Glutamatergic neuron (in vitro differentiated cells): ENCODE measurements at places on chromosomes 5 and 9. TPM values are rescaled to one million over a fixed set of nuclear protein-coding genes. Genes with fewer than 3 reads are reported as not detected.
A peak's percentile ranks its signal among the peaks of the same experiment; 100 is the strongest.

- no peak overlapping the region for H3K4me3 ChIP-seq
- no peak overlapping the region for H3K27ac ChIP-seq
- no peaks in the 10 kb centered on the region for H3K27me3 ChIP-seq
- H3K36me3 ChIP-seq: peaks cover 8% of the 10 kb centered on the region
Observed at GRCh38 chr5:151825445-151825844, 53.7 kb downstream of the G3BP1 start.

GRCh38 chr9:133853331-133853730 lies 115.2 kb upstream of the SARDH start:
- H3K4me3 ChIP-seq: peak overlapping the region; percentile 25
- peaks cover 11% of the 10 kb centered on the region for H3K36me3 ChIP-seq
- peaks cover 71% of the 10 kb centered on the region for H3K4me1 ChIP-seq
- peak overlapping the region; percentile 52 for H3K27ac ChIP-seq
- DNase-seq: no peak

- peaks cover 3% of the 10 kb centered on the region for H3K27me3 ChIP-seq
- H3K36me3 ChIP-seq: no peaks in the 10 kb centered on the region
- peak overlapping the region; percentile 95 for H3K4me3 ChIP-seq
- peaks cover 20% of the 10 kb centered on the region for H3K4me1 ChIP-seq
- H3K27ac ChIP-seq: peak overlapping the region; percentile 99
Observed at GRCh38 chr5:66144834-66145390, 812 bp downstream of the SREK1 start.

- peaks cover 4% of the 10 kb centered on the region for H3K36me3 ChIP-seq
- H3K4me1 ChIP-seq: no peaks in the 10 kb centered on the region
- H3K27me3 ChIP-seq: peaks cover 3% of the 10 kb centered on the region
- no peak overlapping the region for H3K27ac ChIP-seq
Observed at GRCh38 chr5:16673241-16674201, 56.7 kb upstream of the RETREG1 start.

- H3K27me3 ChIP-seq: peaks cover 6% of the 10 kb centered on the region
- H3K4me3 ChIP-seq: peak overlapping the region; percentile 83
- H3K4me1 ChIP-seq: peaks cover 32% of the 10 kb centered on the region
Observed at GRCh38 chr5:78907255-78907891, 77.7 kb downstream of the ARSB start.

The FGF18 gene
- total RNA-seq: 26.3 TPM

The GABRA6 gene
- not detected for total RNA-seq

GRCh38 chr5:54455413-54456157 lies at the start of gene HSPB3:
HSPB3 (plus strand) TSS chr5:54455699; CDS start chr5:54455790, 91 bp downstream.
- peaks cover 6% of the 10 kb centered on the region for H3K4me1 ChIP-seq
- no peak within 1 kb of the TSS for H3K4me3 ChIP-seq
- H3K36me3 ChIP-seq: no peaks in the 10 kb centered on the region
- no peak for DNase-seq

DNA sequence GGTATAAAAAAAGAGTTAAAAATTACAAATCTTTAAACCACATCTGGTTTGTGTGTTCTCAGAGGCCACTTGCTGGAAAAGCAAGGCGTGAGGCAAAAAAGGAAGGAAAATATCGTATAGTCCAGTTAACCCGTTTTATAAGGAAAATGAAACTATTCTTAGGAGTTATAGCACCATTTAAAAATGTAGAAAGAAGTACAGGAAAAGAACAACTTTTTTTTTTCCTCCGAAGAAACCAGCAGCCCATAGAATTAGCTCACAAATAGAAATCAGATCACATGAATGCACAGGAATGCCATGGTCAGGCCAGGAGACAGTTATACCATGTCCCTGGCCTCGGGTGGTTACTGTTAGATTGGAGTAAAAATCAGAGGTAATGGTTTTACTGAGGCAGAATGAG lies 241.6 kb downstream of the FBXL7 start:
- peaks cover 25% of the 10 kb centered on the region for H3K4me1 ChIP-seq
- no peak overlapping the region for H3K27ac ChIP-seq
- H3K36me3 ChIP-seq: peaks cover 15% of the 10 kb centered on the region
- no peaks in the 10 kb centered on the region for H3K27me3 ChIP-seq
- DNase-seq: no peak

The NTRK2 gene
- total RNA-seq: 2.1 TPM

GRCh38 chr9:116506685-116507084 lies 180.4 kb upstream of the TRIM32 start:
- H3K27ac ChIP-seq: no peak overlapping the region
- DNase-seq: no peak
- peaks cover under 1% of the 10 kb centered on the region for H3K36me3 ChIP-seq

DNA sequence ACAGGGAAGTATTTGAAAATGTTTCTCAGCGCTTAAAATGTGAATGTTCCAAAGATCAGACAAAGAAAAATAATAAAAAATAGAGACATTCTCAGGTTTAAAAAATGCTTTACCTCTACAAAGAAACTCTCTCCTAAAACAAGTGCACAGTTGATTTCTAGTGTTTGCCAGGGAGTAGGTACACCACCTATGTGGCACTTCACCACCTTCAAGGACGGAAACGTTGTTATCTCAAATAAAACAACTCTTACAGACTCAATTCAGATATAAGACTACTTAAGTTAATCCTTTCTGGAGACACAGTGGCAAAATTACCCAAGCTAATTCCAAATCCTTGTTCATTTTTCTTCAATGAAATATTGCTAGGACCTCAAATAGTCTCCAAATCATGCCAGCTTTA lies 286.4 kb upstream of the ISL1 start:
- peaks cover 12% of the 10 kb centered on the region for H3K4me1 ChIP-seq
- peaks cover 2% of the 10 kb centered on the region for H3K27me3 ChIP-seq
- H3K36me3 ChIP-seq: no peaks in the 10 kb centered on the region
- H3K4me3 ChIP-seq: no peak overlapping the region
- no peak overlapping the region for H3K27ac ChIP-seq

The RGS3 gene
- 18.9 TPM for total RNA-seq

DNA sequence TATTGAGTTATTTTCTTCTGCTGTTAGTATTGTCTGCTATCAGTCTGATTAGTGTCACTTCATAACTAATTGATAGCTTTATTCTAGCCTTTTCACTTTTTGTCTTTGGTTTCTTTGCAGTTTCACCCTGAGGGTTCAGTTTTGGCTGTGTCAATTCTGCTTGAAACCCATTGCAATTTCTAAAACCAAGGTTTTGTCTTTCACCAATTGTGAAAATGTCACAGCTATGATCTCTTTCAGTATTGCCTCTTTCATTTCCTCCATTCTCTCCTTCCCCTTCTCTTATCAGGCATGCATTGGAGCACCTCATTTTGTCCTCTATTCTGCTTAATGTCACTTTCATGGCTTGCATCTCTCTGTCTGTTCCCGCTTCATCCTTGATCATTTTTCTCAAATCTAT lies 248.1 kb downstream of the YTHDC2 start:
- no peaks in the 10 kb centered on the region for H3K27me3 ChIP-seq
- H3K4me1 ChIP-seq: no peaks in the 10 kb centered on the region
- H3K27ac ChIP-seq: no peak overlapping the region
- H3K4me3 ChIP-seq: no peak overlapping the region
- no peak for DNase-seq

The PCDHGB6 gene
- total RNA-seq: 59.8 TPM

- peaks cover 5% of the 10 kb centered on the region for H3K27me3 ChIP-seq
- no peak overlapping the region for H3K27ac ChIP-seq
- DNase-seq: no peak
- H3K36me3 ChIP-seq: no peaks in the 10 kb centered on the region
- peaks cover 3% of the 10 kb centered on the region for H3K4me1 ChIP-seq
Observed at GRCh38 chr9:94622087-94622800, 17.1 kb downstream of the FBP1 start.

The DDX4 gene
- total RNA-seq: 0.27 TPM

The SELENOP gene
- total RNA-seq: 0.61 TPM

DNA sequence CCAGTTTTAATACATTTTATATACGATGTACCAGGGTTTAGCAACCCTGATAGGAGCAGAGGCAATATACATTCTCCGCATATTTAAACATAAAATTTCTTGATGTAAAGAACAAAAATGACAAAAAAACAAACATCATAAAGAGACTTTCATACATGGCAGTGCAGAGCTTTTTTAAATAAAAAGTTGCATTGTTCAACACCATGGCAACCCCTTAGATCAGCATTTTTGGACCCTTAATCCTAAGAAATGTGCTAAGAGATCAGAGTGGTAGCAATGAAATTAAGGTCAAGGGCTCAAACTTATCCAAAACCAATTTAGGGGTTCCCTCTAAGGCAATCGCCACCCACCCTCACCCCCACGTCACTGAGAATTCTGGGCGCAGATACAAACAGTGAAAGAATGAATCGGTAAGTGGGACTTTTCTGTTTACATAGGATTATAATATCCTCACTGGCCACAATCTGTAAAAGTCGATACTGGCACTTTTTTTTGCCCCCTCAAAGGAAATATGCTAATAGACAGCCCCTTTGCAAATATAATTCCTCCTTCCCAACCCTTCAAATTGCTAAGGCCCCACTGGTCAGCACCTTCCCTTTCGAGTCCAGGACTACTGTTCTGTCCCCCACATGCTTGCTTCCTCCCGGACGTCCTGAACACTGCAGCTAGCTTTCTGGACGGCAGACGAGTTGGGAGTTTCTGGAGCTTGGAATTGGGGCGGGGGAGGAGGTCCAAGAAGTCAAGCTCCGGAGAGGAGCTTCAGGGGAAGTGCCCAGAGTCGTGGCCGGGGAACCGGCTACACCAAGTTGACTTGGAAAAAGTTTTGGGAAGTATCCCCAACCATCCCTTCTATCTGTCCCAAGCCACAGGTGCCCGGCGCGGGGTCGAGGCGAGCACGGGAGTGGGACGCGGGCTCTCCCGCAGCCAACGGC lies 2.2 kb downstream of the GAS1 start:
- peaks cover 30% of the 10 kb centered on the region for H3K4me1 ChIP-seq
- H3K27me3 ChIP-seq: peaks cover 7% of the 10 kb centered on the region
- peak overlapping the region; percentile 91 for H3K4me3 ChIP-seq
- H3K27ac ChIP-seq: peak overlapping the region; percentile 79
- no peaks in the 10 kb centered on the region for H3K36me3 ChIP-seq

DNA sequence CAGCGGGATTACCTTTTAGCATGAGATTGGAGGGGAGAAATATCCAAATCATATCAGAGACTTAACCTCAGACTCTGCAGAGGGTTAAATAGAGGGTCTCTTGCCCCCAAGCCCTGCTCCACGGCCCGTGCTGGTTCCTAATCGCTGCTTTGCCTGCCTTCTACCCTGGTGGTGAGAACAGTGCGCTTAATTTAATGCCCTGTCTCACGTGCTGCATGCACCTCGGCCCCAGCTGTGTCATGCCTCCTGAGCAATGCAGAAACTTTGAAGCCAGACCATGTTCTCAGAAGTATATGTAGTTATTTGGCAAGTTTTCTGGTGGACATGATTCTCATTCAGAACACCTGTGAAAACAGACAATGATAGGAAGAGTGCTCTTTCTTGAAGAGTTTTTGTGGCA lies 1.4 kb downstream of the OTULIN start:
- no peak overlapping the region for H3K27ac ChIP-seq
- peak overlapping the region; percentile 95 for H3K4me3 ChIP-seq
- no peaks in the 10 kb centered on the region for H3K36me3 ChIP-seq
- H3K27me3 ChIP-seq: peaks cover 5% of the 10 kb centered on the region

The KCNN2 gene
- total RNA-seq: 2.3 TPM

- no peak for DNase-seq
- peaks cover 5% of the 10 kb centered on the region for H3K27me3 ChIP-seq
- H3K27ac ChIP-seq: no peak overlapping the region
- peaks cover 6% of the 10 kb centered on the region for H3K4me1 ChIP-seq
- H3K4me3 ChIP-seq: no peak overlapping the region
Observed at GRCh38 chr9:121204121-121204520, 2.5 kb upstream of the RAB14 start.

GRCh38 chr9:136010176-136010575 lies 49.0 kb upstream of the UBAC1 start:
- H3K36me3 ChIP-seq: no peaks in the 10 kb centered on the region
- peak; percentile 18 for DNase-seq
- peaks cover 20% of the 10 kb centered on the region for H3K4me1 ChIP-seq

- H3K4me1 ChIP-seq: peaks cover 11% of the 10 kb centered on the region
- no peak overlapping the region for H3K27ac ChIP-seq
- no peaks in the 10 kb centered on the region for H3K27me3 ChIP-seq
- no peak for DNase-seq
- no peaks in the 10 kb centered on the region for H3K36me3 ChIP-seq
- H3K4me3 ChIP-seq: no peak overlapping the region
Observed at GRCh38 chr5:4540375-4541173, 599.6 kb upstream of the ADAMTS16 start.

GRCh38 chr5:99945478-99946442 lies 589.4 kb upstream of the FAM174A start:
- H3K36me3 ChIP-seq: no peaks in the 10 kb centered on the region
- no peak for DNase-seq
- no peaks in the 10 kb centered on the region for H3K27me3 ChIP-seq
- no peak overlapping the region for H3K27ac ChIP-seq
- no peaks in the 10 kb centered on the region for H3K4me1 ChIP-seq

The TEX48 gene
- total RNA-seq: not detected

- H3K36me3 ChIP-seq: no peaks in the 10 kb centered on the region
- DNase-seq: no peak
- H3K27me3 ChIP-seq: peaks cover 1% of the 10 kb centered on the region
Observed at GRCh38 chr5:127757576-127757975, 54.4 kb downstream of the CCDC192 start.

The RANBP17 gene
- total RNA-seq: 25.7 TPM

DNA sequence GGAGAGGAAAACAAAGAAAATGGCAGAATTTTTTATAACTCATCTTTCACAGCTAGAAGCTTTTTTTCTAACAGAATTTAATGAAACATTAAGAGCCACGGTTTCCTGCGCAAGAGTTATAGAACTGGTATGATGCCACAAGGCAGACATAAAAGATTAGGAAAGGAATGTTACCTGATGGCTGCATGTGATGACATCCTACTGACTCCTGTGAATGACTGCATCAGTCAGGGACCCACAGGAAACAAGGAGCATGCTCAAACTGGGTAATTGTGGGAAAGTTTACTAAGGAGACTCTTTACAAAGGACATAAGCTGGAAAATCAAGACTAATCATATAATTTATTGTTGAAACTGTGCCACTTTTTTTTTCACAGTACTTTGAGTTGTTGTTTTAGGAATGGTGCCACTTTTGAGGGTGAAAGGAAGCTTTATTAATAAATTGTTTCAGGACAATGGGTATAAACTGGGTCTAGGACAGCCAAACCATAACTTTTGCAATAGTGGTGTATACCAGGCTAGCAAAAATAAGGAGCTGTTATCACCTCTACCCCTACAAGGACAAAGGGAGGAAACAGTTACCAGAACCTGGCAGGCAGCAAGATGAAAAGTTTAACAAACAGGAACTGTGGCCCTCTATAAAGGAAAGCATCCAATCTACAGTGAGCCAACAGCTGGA lies 5.1 kb upstream of the TSLP start:
- H3K36me3 ChIP-seq: no peaks in the 10 kb centered on the region
- peaks cover 3% of the 10 kb centered on the region for H3K27me3 ChIP-seq
- H3K27ac ChIP-seq: no peak overlapping the region
- no peak overlapping the region for H3K4me3 ChIP-seq

GRCh38 chr5:136056771-136057335 lies 28.1 kb downstream of the TGFBI start:
- H3K36me3 ChIP-seq: no peaks in the 10 kb centered on the region
- no peak for DNase-seq
- no peak overlapping the region for H3K27ac ChIP-seq
- H3K27me3 ChIP-seq: peaks cover 2% of the 10 kb centered on the region
- peaks cover 10% of the 10 kb centered on the region for H3K4me1 ChIP-seq

GRCh38 chr5:113128641-113129330 lies 152.2 kb downstream of the DCP2 start:
- H3K36me3 ChIP-seq: peaks cover 27% of the 10 kb centered on the region
- H3K27me3 ChIP-seq: peaks cover 15% of the 10 kb centered on the region
- no peak for DNase-seq
- H3K4me1 ChIP-seq: peaks cover 40% of the 10 kb centered on the region
- peak overlapping the region; percentile 97 for H3K27ac ChIP-seq
